HCEC 1CT (cell line): ENCODE measurements at places on chromosomes 12 and 14.

- DNase-seq: no peak
These were observed 14.5 kb upstream of the PSMD9 start for GRCh38 chr12:121874071-121874470.

DNA sequence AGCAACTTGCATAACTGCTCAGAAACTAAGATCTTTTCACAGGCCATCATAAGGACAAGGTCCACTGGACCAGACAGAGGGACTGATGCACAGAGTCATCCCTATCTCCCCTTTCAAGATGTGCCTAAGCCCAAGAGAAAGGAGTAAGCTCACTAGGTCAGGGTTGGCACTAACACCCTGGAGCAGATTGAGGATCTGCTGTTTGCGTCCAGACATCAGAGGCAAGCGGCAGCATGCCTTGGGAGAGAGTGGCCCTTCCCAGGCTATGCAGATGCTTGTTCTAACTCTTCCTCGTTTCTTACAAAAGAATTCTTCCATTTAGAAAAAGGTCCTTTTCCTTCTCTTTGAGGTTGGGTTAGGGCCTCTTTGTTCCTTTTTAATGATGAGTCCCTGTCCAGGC lies 187.2 kb downstream of the KCNA5 start:
- no peak for DNase-seq

DNA sequence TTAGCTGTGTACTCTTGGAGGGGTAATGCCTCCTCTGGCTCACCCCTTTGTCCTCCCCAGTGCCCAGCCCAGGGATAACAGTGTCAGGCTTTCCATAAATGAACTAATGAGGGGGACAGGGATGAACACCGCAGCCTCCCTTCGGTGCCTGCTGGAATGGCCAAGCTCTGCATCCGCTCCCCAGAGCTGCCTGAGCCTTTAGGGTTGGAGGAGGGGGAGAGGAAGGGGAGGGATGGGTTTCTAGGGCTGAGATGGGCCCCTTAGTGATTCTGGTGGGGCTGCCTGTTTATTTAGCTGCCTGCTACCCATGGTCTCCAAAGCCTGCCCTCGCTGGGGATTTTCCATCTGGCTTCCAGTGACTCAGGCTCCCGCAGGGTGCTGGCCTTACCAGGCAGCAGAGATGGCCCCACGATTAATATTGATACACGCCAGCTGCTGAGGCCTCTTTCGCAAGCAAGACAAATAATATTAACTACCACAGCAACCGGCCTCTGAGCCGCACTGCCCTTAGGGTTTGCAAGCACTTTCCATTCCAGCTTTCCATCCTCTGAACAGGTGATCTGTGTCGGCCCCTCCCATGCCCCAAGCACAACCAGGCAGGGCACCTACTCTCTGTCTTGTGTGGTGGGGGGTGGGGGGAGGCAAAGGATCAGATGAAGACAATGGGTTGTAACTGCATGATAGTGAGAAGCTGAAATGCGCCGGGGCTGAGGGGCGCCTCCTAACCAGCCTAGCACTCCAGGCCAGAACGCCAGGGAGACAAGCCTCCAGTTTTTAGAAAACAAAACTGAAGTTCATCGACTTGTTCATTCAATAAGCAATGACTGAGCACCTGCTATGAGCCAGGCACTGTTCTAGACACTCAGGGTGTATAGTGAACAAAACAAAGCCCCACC lies 56.7 kb downstream of the C14orf132 start:
- DNase-seq: peak; percentile 93

- DNase-seq: no peak
These were observed 264.0 kb upstream of the HMGA2 start for GRCh38 chr12:65560286-65560685.

GRCh38 chr12:39675263-39675662 lies 55.7 kb upstream of the ABCD2 start:
- DNase-seq: no peak

- DNase-seq: no peak
These were observed 3.5 kb downstream of the TGFB3 start for GRCh38 chr14:75978249-75978731.

- DNase-seq: peak; percentile 76
These were observed 379.6 kb downstream of the CCDC91 start for GRCh38 chr12:28569698-28570411.

- DNase-seq: no peak
These were observed 463.9 kb downstream of the GALC start for GRCh38 chr14:87529081-87529480.

- no peak for DNase-seq
These were observed 337 bp downstream of the ZC2HC1C start for GRCh38 chr14:75069811-75070145.

- no peak for DNase-seq
These were observed 130.3 kb upstream of the ARID2 start for GRCh38 chr12:45599196-45599595.

DNA sequence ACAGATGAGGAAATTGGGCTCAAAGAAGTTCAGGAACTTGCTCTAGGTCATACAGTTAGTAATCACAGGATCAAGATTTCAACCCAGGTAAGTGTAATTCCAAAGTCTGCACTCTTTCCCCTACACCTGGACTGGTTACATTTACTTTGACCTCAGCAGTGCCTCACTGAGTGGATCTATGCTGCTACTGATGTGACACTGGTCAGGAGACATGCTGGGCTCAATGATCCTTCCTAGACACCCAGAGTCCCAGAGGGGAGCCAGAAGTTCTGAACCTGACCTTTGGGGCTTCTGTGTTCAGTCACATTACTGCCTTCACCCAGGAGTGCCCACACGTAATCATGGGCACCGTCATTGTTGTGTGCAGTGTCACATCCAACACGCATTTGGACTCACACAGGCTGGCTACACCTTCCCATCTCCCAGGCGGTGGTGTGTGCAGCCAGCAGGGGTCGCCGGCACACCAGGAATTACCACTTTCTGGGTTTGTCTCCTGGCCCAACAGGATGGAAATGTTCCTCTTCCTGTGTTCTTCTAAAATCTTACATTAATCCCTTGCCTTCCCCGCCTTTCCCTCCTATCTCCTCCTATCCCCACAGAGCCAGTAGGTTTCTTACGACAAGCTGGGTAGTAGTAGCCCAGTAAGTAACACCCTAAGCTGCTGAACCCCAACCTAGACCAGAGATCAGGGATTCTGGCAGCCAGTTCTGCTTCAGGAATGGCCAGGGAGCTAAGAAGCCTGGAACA lies 25.6 kb downstream of the CALCOCO1 start:
- DNase-seq: peak; percentile 59

DNA sequence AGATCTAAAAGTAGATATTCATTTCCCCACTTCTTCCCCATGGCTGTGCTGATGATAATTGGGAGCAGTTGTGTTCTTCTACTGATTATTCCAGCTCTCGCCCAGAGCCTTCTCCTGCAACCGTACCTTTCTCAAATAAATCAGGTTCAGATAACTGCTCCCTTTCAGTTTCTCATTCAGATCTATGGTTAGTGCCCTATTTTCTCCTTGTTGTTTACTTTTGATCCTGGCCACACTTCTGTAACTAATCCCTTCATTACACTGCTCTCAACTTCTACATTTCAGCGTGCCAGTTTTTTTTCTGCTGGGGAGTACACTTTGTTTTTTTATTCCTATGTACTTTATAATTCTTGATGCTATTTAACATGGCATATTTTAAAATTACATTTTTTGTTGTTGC lies 2.8 kb upstream of the STRAP start:
- DNase-seq: no peak

GRCh38 chr14:37992499-37992898 lies 215.2 kb upstream of the SSTR1 start:
- DNase-seq: no peak

DNA sequence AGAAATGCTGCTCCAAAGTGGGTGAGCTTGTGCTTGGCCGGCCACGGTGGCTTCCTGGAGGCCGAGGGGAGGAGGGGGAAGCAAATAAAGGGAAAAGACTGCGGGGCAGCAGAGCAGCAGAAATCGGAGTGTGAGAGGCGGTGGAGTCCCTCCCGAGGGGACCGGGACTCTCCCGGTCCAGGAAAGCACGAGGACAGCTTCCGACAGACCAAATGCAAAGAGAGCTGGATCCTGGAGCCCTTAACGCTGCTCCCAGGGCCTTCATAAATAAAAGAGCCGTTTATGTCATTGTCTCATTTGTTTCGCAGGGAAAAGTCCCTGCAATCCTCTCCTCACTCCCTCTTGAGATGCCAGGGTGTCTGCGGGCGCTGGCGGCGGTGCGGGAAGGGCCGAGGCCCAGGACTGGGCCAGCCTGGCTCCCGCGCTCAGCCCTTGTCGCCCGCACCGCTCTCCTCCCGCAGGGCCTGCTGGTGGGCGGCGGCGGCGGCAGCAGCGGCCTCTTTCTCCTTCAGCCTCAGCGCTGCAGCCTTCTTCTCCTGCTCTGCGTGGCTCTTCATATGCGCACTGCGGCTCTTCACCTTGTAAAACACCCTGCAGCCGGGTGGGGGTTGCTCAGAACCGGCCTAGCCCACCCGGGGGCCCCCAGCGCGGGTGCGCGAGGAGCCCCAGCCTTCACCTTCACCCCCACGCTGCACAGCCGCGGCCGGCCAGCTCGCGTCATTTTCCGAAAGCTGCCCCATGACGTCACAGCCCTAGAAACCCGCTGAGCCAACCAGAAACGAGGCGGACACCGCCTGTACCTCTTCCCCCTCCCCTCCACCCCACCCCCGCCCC lies 4.5 kb upstream of the PNMA1 start:
- DNase-seq: no peak

DNA sequence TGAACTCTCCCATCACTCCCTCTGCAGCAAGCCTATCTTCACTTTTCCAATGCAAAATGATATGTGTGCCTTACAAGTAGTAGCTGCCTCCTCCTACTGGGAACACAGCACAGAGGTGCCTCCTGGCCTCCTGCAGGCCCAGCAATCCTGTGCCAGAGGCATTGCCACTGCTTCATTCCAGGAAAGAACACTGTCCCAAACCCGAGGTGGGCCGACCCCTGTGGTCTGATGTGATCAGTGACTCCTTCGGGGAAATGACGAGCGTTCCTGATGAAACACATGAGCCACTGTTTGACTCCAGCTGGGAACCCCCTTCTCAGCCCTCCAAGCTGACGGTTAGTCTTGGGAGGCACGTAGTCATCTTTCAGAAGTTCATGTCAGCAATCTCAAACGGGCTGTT lies 19.5 kb downstream of the PSMC1 start:
- DNase-seq: no peak

DNA sequence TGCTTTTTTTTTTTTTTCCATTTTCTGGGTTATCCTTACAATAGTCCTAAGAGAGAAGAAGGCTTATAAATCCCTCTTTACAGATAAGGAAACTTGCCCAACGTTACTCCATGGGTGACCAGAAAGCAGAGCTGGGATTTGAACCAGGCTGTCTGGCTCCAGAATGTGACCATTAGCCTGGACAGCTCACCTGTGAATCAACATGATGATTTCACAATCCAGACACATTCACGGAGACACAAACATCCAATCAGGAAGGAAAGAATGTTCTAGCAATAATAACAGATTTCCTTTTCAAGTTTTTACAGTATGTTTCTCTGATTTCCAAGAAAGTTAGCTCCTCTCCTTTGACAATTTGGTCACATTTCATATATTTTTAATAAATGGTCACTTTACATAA lies 118.3 kb downstream of the GALC start:
- no peak for DNase-seq

- no peak for DNase-seq
These were observed 2.4 kb upstream of the FAM181A start for GRCh38 chr14:93924592-93925355.

GRCh38 chr14:104877066-104877805 lies 12.2 kb downstream of the CEP170B start:
- no peak for DNase-seq

GRCh38 chr12:42097971-42098370 lies 46.7 kb downstream of the GXYLT1 start:
- DNase-seq: no peak
